AG09309 (cell line): ENCODE measurements at places on chromosomes 5 and 9.

DNA sequence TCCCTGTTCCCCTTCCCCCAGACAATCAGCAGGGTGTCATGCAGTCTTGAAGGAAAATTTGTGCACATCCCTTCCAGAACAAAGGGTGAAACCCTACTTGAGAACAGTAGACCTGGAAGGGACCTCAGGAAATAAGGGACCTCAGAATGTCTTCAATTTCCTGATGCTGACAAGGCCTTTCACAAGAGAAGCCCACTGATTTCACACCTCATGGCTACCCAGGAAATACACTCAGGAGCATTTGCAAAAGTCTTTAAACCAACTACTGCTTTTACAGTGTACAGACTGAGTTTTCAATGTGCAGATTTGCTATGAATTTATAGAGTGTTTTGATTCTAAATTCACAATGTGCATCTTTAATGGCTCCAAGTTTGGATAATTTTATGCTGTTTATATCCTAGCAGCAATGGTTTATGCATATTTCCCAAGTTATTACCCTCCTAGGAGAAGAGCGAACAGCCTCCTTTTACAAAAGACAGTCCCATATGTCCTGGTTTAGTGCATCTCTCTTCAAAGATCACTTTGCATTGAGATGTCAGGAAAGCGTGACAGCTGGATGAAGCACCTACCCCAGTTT lies 74.8 kb downstream of the GALNT10 start:
- DNase-seq = no peak

DNA sequence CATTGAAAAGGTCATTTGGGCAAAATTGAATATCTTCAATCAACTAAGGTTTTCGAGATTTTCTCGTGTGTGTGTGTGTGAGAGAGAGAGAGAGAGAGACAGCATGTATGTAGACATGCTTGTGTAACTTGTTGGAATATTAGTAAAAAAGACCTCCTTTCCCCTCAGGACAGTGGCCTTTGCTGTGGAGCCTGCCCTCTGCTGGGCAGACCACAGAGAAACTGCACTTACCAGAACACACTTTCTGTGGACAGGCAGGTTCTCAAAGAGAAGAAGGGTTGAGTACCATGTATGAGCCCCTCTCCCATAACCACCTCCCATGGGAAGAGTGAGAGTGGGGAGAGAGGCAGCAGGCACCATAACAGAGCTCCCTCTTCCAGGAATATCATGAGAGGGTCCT lies 45.6 kb downstream of the CFAP90 start:
- no peak for DNase-seq

DNA sequence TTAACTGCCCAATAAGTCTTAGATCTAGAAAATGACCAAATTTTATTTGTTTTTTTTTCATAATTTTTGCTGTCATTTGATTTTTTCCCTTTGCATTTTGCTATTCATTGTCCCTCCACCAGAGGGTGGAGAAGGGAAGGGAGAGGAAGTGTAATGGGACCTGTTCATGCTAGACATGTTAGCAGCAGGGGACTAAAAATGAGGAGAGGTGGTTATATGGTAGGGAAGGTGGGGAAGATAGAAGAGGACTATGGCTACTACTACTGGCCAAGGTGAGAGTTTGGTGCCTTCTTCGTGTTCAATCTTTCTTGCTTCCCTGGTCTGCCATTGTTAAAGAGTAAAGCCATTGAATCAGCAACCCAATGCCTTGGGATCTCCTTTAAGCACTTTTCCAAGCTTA lies 6.4 kb downstream of the GRIA1 start:
- no peak for DNase-seq

GRCh38 chr5:157549954-157550549 lies 25.5 kb downstream of the ADAM19 start:
- DNase-seq = no peak

DNA sequence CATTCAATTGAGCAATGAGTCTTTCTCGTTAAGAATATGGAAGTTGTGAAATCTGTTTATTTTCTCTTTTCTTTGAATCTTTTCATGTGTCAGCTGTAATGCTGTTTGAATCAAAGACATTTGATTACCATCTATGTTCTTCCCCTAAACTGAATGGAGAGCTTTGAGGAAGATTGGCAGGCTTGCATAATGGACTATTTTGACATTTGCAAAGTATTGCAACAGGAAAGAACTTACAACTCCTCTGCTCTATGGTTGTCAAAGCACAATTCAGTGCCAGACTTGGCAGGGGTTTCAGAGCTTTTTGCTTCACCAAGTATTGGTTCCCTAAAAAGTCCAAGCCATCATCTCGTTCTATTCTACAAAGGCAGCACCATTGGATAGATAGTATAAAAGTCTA lies 549.0 kb upstream of the NUDT12 start:
- no peak for DNase-seq

GRCh38 chr9:20219437-20219836 lies 402.9 kb downstream of the MLLT3 start:
- DNase-seq = no peak
